Spinal cord (tissue), 10 donors: ENCODE measurements at places on chromosomes 1 and 21. TPM values are rescaled to one million over a fixed set of nuclear protein-coding genes. Genes with fewer than 3 reads are reported as not detected.

GRCh38 chr1:21626921-21627339, 42.2 kb downstream of the RAP1GAP start:
- DNase-seq: no peak
- no peak overlapping the region for H3K4me3 ChIP-seq
- peaks cover 43% of the 10 kb centered on the region for H3K4me1 ChIP-seq

DNA sequence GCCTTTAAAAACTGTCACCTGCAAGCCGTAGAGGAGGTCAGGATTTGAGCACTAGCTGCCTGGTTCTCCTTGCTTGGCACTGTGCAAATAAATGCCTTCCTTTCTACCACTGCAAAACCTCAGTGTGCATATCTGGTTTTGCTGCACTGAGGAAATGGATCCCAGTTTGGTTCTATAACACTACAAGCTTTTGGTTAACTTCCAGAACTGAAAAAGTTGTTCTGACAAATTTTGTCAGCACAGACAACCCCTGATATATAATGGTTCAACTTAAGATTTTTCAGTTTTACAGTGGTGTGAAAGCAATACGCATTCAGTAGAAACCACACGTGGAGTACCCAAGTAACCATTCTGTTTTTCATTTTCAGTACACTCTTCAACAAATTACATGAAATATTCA, 29.8 kb upstream of the GALNT2 start:
- no peaks in the 10 kb centered on the region for H3K27me3 ChIP-seq
- no peak overlapping the region for H3K27ac ChIP-seq
- H3K4me3 ChIP-seq: no peak overlapping the region
- no peaks in the 10 kb centered on the region for H3K36me3 ChIP-seq
- DNase-seq: no peak
- no peaks in the 10 kb centered on the region for H3K4me1 ChIP-seq

- H3K4me1 ChIP-seq: no peaks in the 10 kb centered on the region
- no peaks in the 10 kb centered on the region for H3K36me3 ChIP-seq
- no peaks in the 10 kb centered on the region for H3K27me3 ChIP-seq
Measured at GRCh38 chr1:219833214-219833815, 95.0 kb downstream of the SLC30A10 start.

DNA sequence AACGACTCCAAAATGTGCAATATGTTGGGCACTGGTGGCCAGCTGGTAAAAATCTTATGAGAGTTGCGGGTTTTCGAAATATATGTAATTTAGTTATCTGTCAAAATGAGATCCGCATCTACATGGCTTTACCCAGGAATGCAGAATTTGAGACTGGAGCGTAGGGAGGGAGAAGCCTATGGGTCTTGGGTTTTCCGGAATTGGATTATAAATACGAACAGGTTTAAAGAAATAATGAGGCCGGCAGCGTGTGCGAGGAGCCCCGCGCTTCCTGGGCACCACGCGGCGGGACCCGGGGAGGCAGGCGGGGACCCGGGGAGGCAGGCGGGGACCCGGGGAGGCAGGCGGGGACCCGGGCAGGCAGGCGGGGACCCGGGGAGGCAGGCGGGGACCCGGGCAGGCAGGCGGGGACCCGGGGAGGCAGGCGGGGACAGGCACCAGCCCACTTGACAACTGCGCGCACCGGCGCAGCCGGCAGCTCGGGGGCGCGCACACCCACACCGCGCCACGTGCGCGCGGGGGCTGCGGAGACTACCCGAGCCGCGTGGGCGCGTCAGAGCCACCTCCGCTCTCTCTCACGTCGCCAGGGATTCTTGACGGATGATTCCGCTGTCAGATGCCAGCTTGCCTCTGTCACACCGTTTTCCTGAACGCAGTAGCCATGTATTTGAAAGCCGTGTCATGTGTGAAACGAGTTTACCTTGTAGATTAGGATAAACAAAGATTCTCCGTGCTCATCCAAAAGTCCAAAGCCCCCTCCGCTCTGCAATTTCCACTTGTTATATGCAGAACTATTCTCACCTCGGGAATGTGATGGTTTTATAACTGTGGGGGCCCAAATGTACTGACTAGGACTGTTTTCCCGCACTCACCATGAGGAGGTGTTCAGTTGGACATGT, 54.3 kb upstream of the HNRNPU start:
- peak overlapping the region; percentile 50 for H3K4me3 ChIP-seq
- H3K36me3 ChIP-seq: no peaks in the 10 kb centered on the region
- DNase-seq: no peak
- no peak overlapping the region for H3K27ac ChIP-seq
- H3K27me3 ChIP-seq: no peaks in the 10 kb centered on the region

- no peak for DNase-seq
- no peak overlapping the region for H3K27ac ChIP-seq
- no peak overlapping the region for H3K4me3 ChIP-seq
- peaks cover 3% of the 10 kb centered on the region for H3K36me3 ChIP-seq
- no peaks in the 10 kb centered on the region for H3K27me3 ChIP-seq
Measured at GRCh38 chr21:14842601-14843000, 222.2 kb downstream of the NRIP1 start.

The SPATA21 gene
- 0.59 TPM for polyA plus RNA-seq

The MAB21L3 gene
- polyA plus RNA-seq: 0.21 TPM

DNA sequence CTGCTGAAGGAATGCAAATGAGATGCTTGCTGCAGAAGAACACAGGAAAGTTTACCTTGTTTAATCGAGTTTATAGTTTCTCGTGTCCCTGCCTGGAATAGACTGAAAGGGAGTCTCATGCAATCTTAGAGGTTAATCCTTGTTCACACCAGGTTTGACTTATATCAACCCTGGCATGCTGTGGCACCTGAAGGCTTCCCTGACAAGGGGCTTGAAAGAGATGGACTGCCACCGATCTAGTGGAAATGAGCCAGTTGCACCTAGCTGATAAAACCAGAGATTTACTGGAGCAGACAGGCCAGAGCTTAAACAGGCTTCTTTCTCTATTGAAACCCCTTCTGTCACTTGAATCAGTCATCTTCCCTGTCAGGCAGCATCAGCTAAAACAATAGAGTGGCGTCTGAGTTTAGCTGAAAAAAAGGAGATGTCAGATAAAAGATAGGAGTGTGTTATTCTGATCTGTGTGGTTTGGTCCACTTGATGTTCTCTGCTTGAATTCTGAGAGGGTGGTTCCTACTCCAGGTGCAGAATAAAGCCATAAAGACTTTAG, 349.7 kb downstream of the RWDD3 start:
- no peak overlapping the region for H3K4me3 ChIP-seq
- H3K27ac ChIP-seq: no peak overlapping the region
- no peaks in the 10 kb centered on the region for H3K36me3 ChIP-seq
- H3K4me1 ChIP-seq: no peaks in the 10 kb centered on the region

DNA sequence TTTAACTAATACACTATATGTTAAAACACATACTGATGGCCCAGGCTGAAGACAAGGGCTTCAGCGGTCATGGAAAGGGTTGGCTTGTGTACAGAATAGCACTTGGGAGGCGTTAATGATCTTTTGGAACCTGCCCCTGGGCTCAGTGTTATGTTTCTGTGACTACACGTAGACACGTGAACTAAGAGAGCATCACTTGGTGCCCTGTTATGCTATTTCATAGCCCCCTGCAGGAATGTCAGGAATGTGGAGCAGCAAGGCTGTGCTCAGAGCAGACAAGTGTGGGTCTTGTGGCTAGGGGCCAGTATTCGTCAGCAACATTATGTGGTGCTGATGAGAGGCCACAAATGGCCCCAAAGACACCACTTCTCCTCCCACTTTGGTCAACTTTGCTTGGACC, 132.4 kb downstream of the MAP3K21 start:
- no peak overlapping the region for H3K27ac ChIP-seq
- no peak for DNase-seq
- no peak overlapping the region for H3K4me3 ChIP-seq
- H3K27me3 ChIP-seq: no peaks in the 10 kb centered on the region

The IGSF21 gene
- 68.3 TPM for polyA plus RNA-seq

DNA sequence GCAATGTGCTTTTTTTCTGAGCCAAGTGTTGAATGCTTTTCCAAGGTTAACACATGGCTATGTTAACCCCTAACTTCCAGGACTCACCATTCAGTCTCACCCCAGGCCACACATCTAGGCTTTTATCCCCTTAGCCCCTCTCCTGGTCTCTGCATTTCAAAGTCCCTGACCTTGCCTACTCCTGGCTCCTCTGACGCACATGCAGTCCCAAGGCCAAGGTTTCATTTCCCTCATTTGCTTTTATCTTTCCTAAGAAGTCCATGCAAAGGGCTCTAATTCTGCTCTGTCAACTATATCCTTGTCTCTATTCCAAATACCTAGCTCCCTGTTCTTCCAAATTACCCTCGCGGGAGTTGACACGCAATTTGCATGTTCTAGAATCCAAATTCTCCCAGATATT, 25.4 kb downstream of the SLC30A10 start:
- H3K4me3 ChIP-seq: no peak overlapping the region
- H3K4me1 ChIP-seq: no peaks in the 10 kb centered on the region
- H3K27ac ChIP-seq: no peak overlapping the region
- DNase-seq: no peak
- no peaks in the 10 kb centered on the region for H3K36me3 ChIP-seq

The RGS16 gene
- polyA plus RNA-seq: 18.5 TPM

The KRTAP13-2 gene
- not detected for polyA plus RNA-seq

The DIPK1A gene
- polyA plus RNA-seq: 48.8 TPM

The LAMC2 gene
- 1.8 TPM for polyA plus RNA-seq

The KRTAP21-1 gene
- polyA plus RNA-seq: not detected

- H3K27ac ChIP-seq: no peak overlapping the region
- H3K27me3 ChIP-seq: no peaks in the 10 kb centered on the region
- H3K4me3 ChIP-seq: peak overlapping the region; percentile 83
- no peaks in the 10 kb centered on the region for H3K36me3 ChIP-seq
- peaks cover 72% of the 10 kb centered on the region for H3K4me1 ChIP-seq
Measured at GRCh38 chr1:204075890-204076846, 3.3 kb downstream of the SOX13 start.

The ZNF669 gene
- 12.8 TPM for polyA plus RNA-seq

The LCE1E gene
- not detected for polyA plus RNA-seq

DNA sequence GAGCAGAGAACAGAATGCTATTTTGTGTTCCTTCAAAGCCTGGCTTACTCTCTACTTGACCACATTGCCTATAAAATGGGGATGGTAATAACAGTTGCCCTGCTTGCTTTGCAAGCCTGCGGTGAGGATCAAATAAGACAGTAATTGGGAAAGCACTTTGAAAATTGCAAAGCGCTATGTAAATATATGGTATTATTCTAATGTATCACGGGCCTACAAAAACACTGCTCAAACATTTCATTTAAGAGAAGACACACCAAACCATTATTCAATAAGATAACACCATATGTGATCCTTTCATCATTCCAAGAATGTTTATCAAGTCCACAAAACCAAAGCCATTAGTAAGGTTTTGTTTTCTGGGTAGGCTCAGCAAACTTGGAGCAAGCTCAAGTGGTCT, 208.4 kb downstream of the ROR1 start:
- H3K4me3 ChIP-seq: no peak overlapping the region
- no peak overlapping the region for H3K27ac ChIP-seq
- no peaks in the 10 kb centered on the region for H3K27me3 ChIP-seq
- H3K4me1 ChIP-seq: no peaks in the 10 kb centered on the region
- DNase-seq: no peak
